Stimulated activated CD4-positive, alpha-beta T cell treated with anti-CD3 and anti-CD28 coated beads, Interleukin-15, amount 100 ng/mL, for 1 hour (primary cell): ENCODE measurements at places on chromosomes 6 and 20.
A peak's percentile ranks its signal among the peaks of the same experiment; 100 is the strongest.

DNA sequence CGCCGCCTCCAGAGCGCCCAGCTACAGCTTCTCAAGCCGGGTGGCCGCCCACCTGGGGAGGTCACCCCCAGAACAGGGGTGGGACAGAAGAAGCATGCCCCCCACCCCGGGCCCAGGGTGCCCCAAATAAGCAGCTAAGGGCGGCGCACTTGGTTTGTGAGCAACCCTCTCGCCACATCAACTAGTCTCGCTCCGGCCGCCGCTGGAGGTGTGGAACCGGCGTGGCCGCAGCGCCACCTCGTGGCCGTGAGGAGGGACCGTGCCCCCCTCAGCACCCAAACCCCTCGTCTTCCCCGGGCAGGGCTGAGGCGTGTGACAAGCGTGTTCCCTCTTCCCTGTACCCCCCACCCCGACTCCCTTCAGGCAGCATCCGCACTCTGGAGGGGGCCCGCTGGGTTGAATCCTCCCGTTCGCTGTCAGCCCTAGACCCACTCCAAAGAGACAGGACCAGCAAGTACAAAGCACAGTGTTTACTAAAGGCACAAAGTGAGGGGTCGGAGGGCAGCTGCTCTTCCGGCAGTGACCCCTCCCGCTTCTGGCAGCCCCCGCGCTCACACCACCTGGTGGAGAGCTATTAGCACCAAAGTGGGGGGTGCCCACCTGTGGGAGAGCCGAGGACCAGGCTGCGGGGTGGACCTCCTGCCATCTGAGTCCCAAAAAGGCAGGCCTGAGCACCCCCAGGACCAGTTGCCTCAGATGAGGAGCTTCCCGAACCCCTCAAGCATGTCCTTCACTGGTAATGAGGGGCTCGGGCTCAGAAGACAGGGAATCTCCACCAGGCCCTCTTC lies 45.4 kb downstream of the MDFI start:
- peak; percentile 74 for DNase-seq

GRCh38 chr6:51265426-51265825 lies 446.8 kb downstream of the TFAP2B start:
- DNase-seq, result no peak

GRCh38 chr6:142361779-142362750 lies 60.3 kb downstream of the ADGRG6 start:
- DNase-seq, result no peak

DNA sequence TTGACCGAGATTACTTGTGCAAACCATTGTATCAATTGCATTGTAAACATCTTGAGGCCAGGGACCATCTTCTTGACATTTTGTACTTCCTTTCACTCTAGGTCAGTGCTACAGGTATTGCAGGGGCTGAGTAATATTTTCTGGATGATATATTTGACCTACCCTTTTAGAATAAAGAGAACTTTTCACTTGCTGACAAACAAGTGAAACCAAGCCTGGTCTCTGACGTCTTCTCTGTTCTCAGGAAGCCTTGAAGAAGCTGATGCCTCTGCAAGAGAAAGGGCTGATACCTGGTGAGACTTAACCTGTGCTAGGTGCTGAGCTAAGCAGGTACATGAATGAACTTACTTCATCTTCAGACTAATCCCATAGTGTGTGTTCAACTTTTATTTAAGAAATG lies 60.5 kb upstream of the GGTLC1 start:
- no peak for DNase-seq

- DNase-seq, result no peak
Observed at GRCh38 chr6:140857739-140858380, 1274.9 kb upstream of the GJE1 start.

- no peak for DNase-seq
Observed at GRCh38 chr6:143792402-143793279, 50.5 kb upstream of the LTV1 start.

DNA sequence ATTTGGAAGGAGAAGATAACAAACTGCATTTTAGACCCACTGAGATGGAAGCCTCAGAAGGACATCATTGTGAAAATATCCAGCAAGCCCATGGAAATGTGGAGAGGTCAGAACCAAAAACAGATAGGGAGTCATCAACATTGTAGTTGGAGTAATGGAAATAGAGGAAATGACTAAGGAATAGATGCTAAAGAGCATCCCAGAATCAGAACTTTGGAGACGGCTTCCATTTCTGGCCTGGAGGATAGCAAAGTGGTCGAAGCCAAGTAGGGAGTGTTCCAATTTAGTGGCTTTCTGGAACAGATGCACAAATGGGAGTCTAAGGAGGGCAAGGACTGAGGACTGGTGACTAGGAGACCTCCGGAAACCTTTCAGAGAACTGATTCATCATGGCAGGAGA lies 3.6 kb downstream of the BEND6 start:
- DNase-seq, result no peak

- no peak for DNase-seq
Observed at GRCh38 chr20:44776980-44777379, 31.3 kb downstream of the KCNK15 start.

DNA sequence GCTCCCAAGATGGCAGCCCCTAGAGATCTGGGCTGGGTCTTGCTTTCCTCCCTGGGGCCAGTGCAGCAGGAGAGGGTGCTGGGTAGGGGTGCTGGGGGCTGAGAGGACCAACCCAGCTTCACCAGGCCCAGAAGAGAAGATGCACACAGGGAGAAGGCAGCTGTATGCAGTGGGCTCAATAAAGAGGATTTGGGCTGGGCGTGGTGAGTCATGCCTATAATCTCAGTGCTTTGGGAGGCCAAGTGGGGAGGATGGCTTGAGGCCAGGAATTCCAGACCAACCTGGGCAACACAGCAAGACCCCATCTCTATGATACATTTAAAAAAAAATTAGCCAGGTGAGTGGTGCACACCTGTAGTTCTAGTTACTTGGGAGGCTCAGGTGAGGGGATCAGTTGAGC lies 25.7 kb upstream of the EMILIN3 start:
- no peak for DNase-seq

DNA sequence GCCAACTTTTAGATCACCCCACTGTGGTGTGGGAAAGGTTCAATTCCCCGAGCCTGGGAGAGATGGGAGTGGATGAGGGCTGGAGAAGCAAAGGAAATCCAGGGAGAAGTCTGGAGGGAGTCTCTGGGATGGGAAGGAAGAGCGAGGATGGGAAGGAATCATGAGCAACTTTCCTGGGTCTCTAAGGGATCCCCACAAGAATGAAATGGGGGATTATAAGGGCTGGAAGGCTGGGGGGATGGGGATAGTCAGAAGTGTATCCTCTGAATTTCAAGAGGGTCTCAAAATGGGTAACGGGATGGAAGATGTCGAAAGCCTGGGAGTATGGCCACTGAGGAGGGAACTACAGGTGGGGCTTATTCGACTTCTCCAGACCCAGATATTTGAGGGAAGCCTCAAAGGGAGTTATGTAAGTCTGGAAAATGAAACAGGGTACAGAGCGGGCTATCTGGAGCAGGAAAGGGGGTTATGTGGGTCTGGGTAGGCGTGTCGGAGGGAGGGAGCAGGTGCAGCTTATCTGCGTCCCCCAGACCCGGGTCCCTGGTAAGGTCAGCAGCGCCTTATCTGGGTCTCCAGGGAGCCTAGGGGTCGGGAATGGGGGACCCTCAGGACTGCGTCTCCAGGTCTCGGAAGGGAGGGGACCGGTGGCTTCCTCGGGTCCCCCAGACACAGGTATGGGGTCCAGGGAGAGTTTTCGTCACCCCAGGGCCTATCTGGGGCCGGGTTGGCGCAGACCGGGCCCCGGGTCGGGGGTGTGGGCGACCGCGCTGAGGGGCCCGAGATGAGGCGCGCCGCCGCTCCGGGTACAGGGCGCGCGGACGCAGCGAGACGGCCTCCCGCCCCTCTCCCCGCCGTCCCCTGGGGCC lies 550 bp downstream of the PLAGL2 start:
- no peak for DNase-seq

DNA sequence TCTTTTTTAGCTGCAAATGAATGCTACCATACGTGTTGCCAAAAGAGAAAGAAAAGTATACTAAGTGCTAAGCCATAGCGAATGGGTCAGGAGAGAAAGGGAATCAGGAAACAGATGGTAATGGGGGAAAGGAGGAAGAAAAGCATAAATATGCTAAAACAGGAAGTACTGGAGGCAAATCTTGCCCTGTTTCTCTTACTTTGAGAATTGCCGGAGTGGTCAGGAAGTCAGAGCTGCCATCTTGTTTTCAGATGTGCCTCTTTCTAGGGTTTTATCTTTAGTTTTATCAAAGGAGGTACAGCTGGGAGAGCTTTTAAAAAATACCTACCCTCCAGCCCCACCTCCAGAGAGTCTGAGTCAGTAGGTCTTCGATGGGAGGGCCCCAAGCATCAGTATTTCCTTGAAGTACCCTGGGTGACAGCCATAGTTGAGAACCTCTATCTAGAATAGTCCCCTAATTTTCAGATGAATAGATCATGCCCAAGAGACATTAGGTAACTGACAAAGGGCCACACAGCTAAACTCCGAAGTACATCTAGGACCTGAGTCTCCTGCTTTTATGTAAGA lies 193.3 kb downstream of the CLIC5 start:
- DNase-seq, result no peak

DNA sequence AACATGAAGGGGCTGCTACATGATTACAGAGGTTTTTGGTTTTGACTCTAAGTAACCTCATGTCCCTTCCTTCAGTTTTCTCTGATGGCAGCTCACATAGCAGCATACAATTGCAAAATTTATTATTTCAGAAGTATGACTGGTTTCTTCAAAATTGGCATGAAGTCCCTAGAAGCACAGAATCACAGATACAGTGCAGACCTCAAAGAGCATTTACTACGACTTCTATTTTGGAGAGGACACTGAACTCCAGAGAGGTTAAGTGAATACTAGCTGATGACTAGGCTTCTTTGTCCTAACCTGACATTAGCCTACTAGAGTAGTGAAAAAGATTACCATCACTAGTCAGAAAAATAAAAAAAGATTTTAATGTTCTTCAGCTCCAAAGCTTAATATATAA lies 664.3 kb downstream of the RFPL4B start:
- DNase-seq, result no peak

DNA sequence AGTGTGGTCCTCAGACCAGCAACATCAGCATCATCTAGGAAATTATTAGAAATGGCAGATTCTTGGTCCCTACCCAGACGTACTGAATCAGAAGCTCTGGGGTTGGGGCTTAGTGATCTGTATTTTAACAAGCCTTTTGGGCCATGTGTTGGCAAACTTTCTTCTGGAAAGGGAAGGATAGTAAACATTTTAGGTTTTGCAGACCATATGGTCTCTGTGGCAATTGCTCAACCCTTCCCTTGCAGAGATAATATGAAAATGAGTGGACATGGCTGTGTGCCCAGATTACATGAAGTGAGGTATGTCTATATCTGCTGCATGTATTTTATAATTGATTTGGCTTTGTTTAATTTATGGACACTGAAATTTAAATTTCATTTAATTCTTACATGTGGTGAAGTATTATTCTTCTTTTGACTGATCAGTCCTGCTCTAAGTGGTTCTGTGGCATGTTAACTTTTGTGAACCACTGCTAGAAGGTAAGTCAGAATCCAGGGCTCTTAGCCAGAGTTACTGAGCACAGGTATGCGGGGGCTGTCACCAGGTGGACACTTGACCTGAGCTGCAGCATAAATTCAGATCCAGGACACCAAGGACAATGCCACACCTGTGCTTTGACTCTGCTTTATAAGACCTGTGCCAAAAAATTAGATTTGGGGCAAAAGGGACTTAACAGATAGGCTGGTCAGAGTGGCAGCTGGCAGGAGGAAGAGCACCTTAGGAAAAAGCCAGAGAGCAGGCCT lies 43.2 kb downstream of the LY86 start:
- no peak for DNase-seq

- DNase-seq, result no peak
Observed at GRCh38 chr6:155038104-155038503, 43.0 kb downstream of the TIAM2 start.

- DNase-seq, result no peak
Observed at GRCh38 chr6:145099713-145100112, 635.6 kb downstream of the EPM2A start.

GRCh38 chr6:25387483-25387882 lies 108.3 kb downstream of the CARMIL1 start:
- no peak for DNase-seq

DNA sequence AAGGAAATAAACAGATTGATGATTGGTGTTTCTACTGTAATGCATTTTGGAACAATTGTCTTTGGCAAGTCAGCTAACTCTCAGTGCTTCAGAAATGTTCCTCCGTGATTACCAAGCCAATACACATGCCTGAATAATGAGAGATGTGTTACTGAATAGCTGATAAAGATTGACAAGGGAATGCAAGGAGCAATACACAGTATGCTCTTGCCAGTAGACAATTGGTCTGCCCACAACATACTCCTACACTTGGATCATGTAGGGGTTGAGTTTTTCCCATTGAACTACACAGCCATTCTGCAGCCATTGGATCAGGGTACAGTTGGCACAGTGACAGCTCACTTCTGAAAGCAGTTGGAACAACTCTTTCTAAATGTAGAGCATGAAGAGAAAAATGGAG lies 5.6 kb upstream of the GJB7 start:
- no peak for DNase-seq

DNA sequence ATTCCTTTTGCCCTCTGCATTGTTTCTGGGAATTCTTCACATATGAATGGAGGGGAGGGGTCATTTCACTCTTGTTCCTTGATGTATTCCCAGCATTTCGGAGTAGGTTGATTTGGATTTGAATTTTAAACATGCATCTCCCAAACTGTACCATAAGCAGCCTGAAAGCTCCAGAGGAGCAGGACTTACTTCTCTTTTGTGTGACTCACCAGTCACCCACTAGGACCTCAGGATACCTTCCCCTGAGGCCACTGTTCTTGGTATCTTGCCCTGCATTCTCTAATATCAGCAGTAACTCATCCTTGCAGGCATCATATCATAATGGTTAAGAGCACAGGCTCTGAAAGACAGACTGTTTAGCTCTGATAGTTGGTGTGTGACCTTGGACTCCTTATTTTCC lies 703 bp downstream of the MRPL2 start:
- no peak for DNase-seq

DNA sequence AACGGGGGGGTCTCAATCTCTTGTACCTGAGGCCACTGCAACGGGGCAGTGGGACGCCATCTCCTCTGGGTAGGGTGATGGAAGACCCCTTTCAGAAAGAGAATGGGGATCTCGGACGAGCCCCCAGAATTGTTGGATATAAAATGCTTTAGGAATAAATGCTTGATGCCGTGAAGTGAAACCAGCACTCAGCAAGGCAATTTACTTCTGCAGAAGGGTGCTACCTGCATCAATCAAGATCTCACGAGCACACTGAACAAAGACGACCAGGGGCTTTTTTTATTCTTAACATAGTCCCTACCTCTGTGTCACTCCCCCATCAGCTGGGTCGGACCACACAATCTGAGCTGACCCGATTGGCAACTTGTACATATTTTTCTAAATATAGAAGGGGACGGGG lies 203.6 kb upstream of the TBX18 start:
- DNase-seq, result no peak

DNA sequence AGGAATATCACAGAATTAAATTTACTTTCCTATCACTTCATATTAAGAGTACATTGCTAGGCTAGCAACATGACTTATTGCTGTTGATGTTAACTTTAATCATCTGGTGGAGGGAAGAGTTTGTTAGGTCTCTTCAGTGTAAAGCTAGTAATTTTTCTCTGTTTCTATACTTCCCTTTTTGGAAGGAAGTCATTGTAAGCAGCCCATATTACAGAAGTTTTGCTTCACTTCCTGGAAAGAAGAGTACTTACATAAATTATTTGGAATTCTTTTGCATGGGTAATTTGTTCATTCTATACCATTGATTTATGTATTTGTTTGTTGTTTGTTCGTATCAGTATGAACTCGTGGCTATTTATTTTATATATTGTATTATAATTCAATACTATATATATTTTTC lies 405.2 kb downstream of the RFPL4B start:
- DNase-seq, result no peak

GRCh38 chr6:167919349-167919748 lies 78.1 kb upstream of the KIF25 start:
- DNase-seq, result no peak

GRCh38 chr6:21808551-21809242 lies 215.1 kb downstream of the SOX4 start:
- DNase-seq, result no peak
